Stimulated activated CD4-positive, alpha-beta T cell treated with anti-CD3 and anti-CD28 coated beads, Interleukin-4, amount 100 ng/mL, for 48 hours (primary cell): ENCODE measurements at places on chromosomes 4 and X.

DNA sequence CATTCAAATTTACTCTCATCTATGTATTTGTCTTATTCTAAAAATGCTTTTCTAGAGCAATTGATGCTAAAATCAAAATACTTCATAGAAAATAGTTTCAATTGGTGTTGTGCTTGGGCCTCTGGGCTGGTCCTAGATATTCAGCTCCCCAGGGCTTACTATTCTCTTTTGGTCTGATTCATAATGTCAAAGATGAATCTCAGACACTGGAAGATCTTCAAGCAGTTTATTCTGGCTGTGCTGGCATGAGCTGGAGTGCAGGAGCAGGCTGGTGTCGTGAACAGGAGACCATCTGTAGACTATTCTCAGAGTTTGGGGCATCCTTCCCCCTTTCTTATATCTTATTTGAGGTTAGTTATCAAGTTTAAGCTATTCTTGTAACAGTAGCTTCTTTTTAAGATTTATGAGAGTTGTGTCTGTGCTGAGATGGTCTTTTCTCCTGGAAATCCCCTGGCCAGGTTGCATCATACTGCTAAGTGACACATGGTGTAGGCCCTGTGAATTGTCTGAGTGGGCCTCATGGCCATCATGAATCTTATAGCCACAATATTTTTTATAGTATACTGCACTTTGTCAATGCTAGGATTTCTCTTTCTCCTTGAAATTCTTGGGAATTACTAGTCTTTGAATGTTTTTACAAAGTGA lies 1624.0 kb upstream of the IGFBP7 start:
- DNase-seq = no peak

- no peak for DNase-seq
These were observed 57.8 kb upstream of the FAM47B start for GRCh38 chrX:34884817-34885216.

- DNase-seq = no peak
These were observed 578 bp upstream of the CORIN start for GRCh38 chr4:47838445-47838844.

GRCh38 chr4:185838104-185838452 lies 26.1 kb upstream of the SORBS2 start:
- DNase-seq = no peak

- no peak for DNase-seq
These were observed 22.9 kb downstream of the ATP5ME start for GRCh38 chr4:650951-651883.

GRCh38 chr4:24980064-24980690 lies 50.6 kb downstream of the LGI2 start:
- DNase-seq = peak; percentile 39

- no peak for DNase-seq
These were observed 1.2 kb downstream of the UGDH start for GRCh38 chr4:39525822-39526690.

DNA sequence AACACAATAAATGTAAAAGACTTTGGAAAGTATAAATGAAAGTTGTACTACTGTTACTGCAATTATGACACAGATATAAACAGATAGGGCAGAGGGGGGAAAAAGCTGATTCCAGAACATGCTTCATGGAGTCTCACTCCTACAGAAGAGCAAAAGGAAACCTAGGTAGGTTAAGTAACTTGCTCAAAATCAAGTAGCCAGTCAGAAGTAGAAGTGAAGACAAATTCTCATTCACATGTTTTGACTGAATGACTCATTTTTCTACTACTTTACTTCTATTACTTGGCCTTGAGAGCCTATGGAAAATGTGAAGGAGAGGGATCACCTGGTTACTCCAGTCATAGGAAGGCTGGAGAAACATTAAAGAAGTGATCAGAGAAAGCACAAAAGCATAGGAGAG lies 23.6 kb upstream of the RASGEF1B start:
- DNase-seq = no peak

DNA sequence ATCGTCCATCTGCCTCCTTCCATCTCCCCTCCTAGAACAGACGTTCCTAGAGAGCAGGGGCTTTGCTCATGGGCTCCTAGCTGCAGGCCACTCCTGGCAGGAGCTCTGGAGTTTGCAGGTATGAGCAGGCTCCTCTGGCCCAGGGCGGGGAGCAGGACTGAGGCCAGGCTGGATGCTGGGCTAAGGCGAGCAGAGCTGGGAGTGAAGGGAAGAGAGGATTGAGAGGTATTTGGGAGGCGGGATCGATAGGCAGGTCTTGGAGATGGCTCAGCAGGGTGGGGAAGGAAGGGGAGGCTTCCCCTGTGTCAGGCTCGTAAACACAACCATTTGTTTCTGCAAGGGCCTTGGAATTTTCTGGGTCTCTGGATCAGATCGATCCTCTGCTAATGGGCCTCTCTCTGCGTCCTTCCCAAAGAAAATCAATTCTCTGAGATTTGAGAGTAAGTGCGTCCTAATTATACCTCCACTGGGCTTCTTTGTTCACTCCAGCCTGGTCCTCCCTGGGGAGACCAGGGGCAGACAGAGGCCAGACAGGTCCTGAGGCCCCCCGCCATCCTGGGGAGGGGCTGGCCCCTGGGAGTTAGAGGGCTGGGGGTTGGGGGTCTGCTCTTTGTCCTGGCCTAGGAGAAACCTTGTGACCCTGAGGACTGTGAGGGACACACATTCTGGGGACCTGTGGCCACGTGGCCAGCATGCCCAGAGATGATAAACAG lies 94.8 kb upstream of the PSAPL1 start:
- no peak for DNase-seq

DNA sequence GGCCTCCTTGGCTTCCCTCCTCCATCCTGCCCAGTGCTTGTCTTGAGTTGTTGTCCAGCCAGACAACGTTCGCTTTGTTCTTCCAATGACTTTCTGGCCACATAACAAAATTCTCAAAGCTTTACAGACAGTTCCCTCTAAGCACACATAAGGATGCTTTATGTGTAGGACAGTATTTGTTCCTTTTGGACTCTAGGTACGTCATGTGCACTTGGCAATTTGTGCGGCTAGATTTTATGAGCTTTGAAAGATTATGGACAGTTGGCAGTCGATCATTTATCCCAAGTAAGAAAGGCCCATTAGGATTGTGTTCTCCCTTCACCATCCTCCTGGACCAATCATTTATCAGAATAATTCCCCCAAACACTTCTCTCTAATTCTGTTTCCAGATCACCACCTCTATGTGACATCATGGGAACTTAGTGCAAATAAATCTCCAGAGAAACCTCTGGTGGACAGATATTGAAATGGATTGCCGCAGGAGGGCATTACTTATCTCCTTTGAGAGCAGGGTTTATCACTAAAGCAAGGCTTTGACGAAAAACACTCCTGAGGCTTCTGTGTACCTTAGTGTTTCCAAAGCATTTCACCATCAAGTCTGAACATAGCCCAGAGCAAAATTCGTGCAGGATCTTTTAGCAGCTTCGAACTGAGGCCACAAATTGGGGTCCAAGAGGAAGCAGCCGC lies 77.4 kb upstream of the BMPR1B start:
- no peak for DNase-seq

DNA sequence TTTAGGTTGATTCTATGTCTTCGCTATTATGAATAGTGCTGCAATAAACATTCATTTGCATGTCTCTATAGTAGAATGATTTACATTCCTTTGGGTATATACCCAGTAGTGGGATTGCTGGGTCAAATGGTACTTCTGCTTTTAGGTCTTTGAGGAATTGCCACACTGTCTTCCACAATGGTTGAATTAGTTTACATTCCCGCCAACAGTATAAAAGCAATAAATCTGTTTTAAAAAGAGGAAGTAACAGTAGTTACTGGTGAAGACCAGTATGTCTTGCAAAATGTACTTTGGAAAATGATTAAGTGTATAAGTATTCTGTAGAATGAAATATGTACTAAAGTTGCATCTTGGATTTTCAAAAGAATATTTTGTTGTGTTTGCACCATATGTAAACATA lies 77.3 kb downstream of the SHROOM4 start:
- DNase-seq = no peak
